ENCODE measurements at places on chromosomes 1 and 21.

GRCh38 chr1:169108863-169109560, 2.5 kb downstream of the ATP1B1 start:
- DNase-seq, result peak; percentile 64

DNA sequence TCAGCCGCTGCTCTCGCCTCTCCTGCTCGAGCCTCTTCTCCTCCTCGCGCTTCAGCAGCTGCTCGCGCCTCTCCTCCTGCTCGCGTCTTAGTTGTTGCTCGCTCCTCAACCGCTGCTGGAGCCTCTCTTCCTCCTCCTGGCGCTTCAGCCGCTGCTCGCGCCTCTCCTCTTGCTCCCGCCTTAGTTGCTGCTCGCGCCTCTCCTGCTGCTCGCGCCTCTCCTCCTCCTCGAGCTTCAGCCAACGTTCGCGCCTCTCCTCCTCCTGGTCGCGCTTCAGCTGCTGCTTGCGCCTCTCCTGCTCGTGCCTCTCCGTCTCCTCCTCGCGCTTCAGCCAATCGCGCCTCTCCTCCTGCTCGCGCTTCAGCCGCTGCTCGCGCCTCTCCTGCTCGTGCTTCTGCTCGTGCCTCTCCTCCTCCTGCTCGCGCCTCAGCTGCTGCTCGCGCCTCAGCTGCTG, 3.7 kb downstream of the TCHH start:
- no peak for DNase-seq

DNA sequence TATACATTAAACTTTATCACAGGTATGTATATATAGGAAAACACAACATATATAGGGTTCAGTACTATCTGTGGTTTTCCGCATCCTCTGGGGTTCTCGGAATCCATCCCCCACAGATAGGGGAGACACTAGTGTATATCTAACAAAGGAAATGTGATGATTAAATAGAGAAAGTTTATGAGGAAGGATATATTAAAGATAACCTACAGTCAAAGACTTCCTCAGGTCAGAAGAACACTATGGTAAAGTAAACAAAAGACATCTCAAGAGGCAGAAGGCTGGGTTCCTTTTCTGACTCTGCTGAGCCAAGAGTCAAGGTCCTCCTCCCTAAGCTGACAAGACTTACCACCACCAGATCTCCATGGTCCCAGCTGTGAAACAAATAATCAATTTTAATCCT, 12.1 kb downstream of the USP24 start:
- DNase-seq, result no peak

DNA sequence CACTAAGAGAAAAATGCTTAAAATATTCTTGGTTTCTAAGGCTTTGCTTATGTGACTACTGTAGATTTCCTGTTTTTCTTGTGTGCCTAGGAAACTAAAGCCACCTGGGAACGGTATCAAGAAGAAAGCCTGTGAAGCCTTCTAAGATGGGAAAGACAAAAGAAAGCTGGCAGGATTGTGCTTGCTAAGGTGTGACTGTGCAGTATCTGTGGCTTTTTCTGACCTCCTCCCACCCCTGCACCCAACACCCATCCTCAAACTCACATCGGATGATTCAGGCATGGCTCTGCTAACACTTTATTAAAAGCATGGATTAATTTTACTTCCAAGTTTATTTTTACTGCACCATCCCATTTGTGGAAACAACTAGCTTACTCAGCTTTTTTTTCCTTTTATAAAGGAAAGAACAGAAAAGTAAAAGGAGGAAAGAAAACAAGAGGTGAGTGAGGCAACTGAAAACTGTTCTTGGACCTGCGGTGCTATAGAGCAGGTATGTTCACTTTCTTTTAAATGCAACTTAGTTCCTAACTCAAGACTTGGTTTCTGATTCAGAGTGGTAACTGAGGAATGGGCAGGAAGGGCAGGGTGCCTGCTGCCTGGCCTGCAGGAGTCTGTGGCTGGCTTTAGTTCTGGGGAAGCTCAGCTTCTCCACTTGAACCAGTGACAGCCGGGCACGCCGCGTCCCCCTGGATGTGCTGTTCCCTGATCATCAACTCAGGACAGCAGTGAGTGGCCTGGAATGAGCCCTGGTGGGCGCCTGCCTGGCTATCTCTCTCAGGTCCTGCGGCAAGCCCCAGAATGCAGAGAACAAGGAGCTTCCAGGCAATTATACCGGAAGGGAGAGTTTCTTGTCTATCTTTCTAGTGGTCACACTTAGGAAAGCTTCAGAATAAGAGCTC, at the start of gene GBP6:
Gene GBP6 (plus strand): TSS at position 422 of the 899 bp plus-strand sequence. CDS start 4,493 bp downstream, outside the sequence.
- no peak for DNase-seq

GRCh38 chr1:98468111-98468717, 193.3 kb upstream of the SNX7 start:
- peak; percentile 3 for DNase-seq

- no peak for DNase-seq
These were observed 20.7 kb downstream of the METTL13 start for GRCh38 chr1:171802207-171802606.

GRCh38 chr1:219066631-219067349, 106.9 kb upstream of the LYPLAL1 start:
- no peak for DNase-seq

DNA sequence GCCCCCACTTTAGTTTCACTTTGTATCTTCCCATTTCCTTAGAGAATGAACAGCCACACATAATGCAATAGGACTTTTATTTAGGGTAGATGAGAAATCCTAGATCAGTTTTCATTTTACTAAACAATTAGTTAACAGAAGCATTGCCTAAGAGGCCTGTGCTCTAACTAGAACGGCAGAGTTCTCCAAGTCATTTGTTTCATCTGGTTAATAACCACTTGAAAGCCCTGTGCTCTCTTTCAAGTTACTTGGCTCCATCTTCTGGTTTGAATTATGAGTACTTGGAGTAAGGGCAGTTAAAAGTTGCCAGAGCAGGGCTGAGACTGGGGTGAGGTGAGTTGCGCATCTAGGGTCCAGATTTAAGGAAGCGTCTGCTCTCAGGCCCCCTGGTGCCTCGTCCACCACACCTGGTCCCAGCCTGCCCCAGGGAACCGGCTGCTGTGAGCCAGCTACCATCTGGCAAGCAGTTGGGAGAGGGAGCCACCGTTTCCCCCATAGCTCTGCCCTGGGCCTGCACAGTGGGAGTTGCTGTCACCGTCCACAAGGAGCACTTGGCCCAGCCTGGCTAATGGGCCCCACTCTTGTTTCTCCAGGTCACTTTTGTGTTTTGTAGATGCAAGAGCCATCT, 18.1 kb upstream of the SLC44A3 start:
- peak; percentile 35 for DNase-seq

DNA sequence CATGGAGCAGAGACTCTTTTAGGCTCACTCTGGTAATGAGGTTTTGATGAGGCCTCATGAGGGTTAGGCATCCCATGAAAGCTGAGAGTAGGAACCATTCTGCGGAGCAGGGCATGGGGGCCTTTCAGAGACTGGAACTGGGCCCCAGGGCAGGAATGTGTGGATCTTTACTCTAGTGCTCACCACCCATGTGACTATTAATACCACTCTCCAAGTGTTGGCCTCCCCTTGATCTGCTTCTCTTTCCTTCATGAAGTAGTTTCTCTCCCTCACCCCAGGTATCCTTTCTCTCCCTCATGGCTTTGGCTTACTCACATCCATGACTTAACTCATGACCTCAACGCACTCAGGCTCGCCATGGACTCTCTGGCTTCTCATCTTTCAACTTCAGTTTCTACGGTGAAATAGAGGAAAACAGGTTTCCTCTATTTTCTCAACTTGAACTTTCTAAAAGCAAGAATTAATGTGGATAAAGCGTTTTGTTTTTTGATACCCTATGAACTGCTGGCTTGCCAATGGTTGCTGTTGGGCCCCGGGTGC, 50.5 kb upstream of the GADD45A start:
- DNase-seq, result no peak

GRCh38 chr1:32797456-32797855, 19.7 kb downstream of the YARS1 start:
- no peak for DNase-seq

GRCh38 chr1:89358287-89358893, 5.5 kb upstream of the GBP6 start:
- peak; percentile 68 for DNase-seq

DNA sequence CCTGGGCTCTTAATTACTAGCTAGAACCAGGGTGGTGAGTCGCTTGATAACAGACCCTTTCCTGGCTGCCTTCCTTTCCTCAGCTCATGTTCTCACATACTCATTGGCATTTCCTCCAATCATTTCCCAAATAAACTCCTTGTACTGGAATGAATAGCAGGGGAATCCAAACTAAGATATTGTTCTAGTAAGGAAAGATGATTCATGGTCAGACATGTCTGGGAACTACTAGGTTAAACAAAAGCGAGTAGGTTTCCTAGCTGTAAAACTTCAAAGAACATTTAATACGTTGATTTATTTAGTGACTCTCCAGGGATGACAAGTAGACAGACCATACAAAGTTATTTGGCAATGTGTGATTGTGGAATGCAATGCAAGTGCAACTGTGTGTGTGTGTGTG, 121.2 kb upstream of the KCNJ6 start:
- DNase-seq, result no peak

GRCh38 chr1:246875041-246876026, 56.4 kb downstream of the AHCTF1 start:
- no peak for DNase-seq

DNA sequence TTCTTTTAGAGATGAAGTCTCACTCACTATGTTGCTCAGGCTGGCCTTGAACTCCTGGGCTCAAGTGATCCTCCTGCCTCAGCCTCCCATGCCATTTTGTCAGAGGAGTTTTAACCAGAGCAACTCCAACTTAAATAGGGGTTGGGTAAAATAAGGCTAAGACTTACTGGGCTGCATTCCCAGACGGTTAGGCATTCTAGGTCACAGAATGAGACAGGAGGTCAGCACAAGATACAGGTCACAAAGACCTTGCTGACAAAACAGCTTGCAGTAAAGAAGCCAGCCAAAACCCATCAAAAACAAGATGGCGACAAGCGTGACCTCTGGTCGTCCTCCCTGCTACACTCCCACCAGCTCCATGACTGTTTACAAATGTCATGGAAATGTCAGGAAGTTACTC, 5.7 kb upstream of the DNAH14 start:
- DNase-seq, result no peak

- DNase-seq, result peak; percentile 81
These were observed 18.7 kb downstream of the MFSD2A start for GRCh38 chr1:39973503-39974135.

DNA sequence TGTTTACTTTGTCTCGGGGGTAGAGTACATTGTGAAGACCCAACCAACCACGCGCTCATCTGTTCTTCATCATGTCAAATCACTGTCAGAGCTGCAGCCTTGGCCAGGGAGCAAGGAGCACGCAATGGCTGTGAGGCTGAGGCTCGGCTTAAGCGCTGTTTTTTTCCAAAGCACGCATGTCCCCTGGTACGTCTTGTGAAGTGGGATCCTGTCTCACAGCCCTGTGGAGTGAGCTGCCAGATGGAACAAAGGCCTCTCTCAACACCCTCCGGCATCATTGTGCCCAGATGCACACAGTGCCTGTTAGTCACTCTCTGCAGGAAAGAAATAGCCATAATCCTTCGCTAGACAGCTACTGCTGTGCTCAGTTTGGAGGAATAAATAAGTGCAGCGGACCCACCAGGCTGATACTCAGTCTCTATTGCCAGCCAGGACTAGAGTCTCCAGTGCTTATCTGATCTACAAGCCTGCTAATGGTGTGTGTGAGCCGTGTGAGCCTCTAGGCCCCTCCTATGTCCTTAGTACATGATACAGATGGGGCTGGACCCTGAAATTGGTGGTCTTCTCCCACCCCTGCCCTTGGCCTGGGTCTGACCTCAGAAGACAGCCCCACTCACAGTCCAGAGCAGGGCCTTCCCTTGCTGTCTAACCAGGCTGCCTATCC, 91.3 kb upstream of the COA6 start:
- DNase-seq, result no peak

- DNase-seq, result no peak
These were observed 4.2 kb downstream of the RERE start for GRCh38 chr1:8813016-8813763.

GRCh38 chr21:39071623-39072214, 111.5 kb downstream of the PSMG1 start:
- no peak for DNase-seq

- no peak for DNase-seq
These were observed 6.7 kb upstream of the SLC27A3 start for GRCh38 chr1:153768316-153769181.

GRCh38 chr21:39021478-39021832, 161.8 kb downstream of the PSMG1 start:
- DNase-seq, result no peak

DNA sequence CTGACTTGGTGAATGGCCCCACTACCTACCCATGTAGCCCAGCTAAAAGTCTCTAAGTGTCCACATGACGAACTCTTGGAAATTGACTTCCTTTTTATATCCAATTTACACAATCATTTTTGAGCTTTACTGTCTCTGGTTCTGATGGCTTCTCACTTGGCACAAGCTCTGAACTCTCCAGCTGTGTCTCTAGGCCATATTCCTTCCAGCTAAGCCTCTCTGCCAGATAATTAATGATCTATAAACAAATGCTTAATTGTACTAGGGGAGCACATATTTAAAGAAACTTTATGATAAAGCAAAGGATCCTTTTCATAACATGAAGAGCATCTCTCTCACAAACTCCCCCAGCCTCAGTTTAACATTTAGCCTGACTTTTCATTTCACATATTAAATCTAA, 16.3 kb upstream of the BEND5 start:
- no peak for DNase-seq

- no peak for DNase-seq
These were observed 4.1 kb downstream of the CNN3 start for GRCh38 chr1:94922761-94923331.

DNA sequence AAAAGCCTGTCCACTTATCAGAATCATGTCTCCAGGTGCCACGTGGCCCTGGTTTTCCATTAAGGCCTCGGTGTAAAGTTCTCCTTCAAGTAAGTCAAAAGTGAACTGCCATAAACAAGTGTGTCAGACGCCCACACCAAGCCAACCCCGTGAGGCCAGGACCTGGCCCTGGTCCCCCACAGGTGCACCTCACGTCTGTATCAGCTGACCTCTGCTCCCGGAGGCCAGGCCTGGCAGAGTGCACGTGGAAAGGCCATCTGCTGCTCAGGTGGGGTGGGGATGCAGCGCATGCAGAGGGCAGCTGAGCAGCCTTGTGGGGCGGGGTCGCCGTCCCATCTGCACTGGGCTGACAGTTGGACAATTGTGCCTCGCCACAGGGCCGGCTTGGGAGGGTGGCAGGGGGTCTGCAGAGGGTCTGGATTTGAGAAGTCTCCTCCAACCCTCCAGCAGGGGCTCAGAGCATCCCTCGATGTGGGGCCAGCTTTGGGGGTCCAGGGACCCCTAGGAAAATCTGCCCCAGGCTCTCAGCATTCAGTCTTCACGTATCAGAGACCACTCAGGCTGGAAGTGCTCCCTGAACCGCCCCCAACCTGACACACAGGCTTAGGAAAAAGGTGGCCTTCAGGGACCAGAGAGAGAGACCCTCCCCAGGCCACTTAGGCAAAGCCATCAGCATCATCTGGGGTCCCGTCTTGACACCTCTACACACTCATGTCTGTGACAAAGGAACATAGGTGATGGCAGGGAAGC, 3.0 kb downstream of the SLC19A1 start:
- DNase-seq, result no peak

GRCh38 chr21:30935889-30936168, 54.4 kb upstream of the KRTAP11-1 start:
- DNase-seq, result no peak

- DNase-seq, result no peak
These were observed 4.7 kb downstream of the CHI3L1 start for GRCh38 chr1:203181586-203182386.

GRCh38 chr1:161193561-161194235, 5.2 kb downstream of the ADAMTS4 start:
- no peak for DNase-seq

GRCh38 chr1:234776876-234777855, 167.2 kb upstream of the IRF2BP2 start:
- DNase-seq, result no peak

- DNase-seq, result peak; percentile 21
These were observed 176.2 kb downstream of the IGSF21 start for GRCh38 chr1:18283601-18284385.

- no peak for DNase-seq
These were observed 103.0 kb upstream of the BACE2 start for GRCh38 chr21:41064951-41065350.

Data from GM20000 (cell line).